ENCODE measurements at places on chromosomes 12 and 14. TPM values are rescaled to one million over a fixed set of nuclear protein-coding genes. Genes with fewer than 3 reads are reported as not detected.

GRCh38 chr14:104657563-104658324, 31.7 kb upstream of the INF2 start:
- no peaks in the 10 kb centered on the region for H3K36me3 ChIP-seq
- no peak for DNase-seq
- no peak overlapping the region for H3K4me3 ChIP-seq
- peaks cover 15% of the 10 kb centered on the region for H3K27me3 ChIP-seq
- no peaks in the 10 kb centered on the region for H3K4me1 ChIP-seq

DNA sequence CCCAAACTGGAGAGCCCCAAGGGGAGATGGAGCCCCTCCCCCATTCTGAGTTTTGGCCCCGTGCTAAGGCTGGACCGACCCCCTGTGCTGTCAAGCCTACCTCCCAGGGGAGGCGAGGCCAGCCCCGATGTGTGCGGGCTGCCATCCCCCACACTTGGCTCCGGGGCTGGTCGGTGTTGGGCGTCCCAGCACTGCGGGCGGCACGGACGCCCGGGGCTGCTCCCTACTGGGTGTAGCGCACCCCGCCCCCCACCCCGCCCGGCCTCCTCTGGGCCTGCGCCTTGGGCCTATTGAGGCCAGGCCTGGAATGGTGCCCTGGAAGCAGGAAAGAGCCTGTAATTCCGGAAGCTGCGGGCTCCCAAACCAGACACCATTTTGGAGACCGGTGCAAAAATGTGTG, 2.6 kb downstream of the DCAF4 start:
- no peak overlapping the region for H3K4me3 ChIP-seq
- no peak overlapping the region for H3K27ac ChIP-seq
- H3K4me1 ChIP-seq, result no peaks in the 10 kb centered on the region
- no peak for DNase-seq

DNA sequence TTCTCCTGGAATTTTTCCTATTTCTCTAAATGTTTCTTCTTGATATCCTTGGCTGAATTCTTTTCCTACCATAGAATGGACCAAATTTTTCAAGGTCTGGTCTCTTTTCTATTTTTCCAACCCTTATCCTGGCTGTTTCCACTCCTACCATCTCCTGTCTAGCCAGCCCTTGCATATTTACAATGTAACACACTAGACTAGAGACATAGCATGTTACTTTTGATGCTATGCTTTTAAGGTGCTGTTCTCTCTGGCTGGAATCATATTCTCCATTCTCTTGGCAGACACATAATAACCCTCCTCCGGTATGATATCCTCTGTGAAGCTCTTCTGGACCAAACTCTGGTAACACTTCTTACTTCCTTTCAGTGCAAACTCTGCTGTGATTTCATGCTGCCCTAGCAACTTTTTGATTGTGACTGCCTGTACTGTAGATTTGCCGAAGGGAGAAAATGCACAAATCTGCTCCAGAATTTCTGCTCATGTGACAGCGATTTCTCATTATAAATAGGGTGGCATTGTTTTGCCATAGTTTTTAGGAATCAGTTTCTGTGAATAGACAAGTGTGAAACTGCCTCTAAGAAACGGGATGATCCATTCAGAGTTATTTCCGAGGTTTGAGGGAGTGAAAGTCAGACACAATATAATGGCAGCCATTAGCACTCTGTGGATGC, 284.4 kb downstream of the MDGA2 start:
- H3K27me3 ChIP-seq, result no peaks in the 10 kb centered on the region
- no peaks in the 10 kb centered on the region for H3K36me3 ChIP-seq
- no peaks in the 10 kb centered on the region for H3K4me1 ChIP-seq
- H3K27ac ChIP-seq, result no peak overlapping the region

GRCh38 chr12:21774358-21775132, at the start of gene KCNJ8:
KCNJ8 (minus strand) TSS chr12:21774706; CDS start chr12:21773616, 1,090 bp downstream.
- H3K27me3 ChIP-seq, result no peaks in the 10 kb centered on the region
- peak within 1 kb of the TSS; percentile 96 for H3K4me3 ChIP-seq
- H3K36me3 ChIP-seq, result no peaks in the 10 kb centered on the region
- peaks cover 2% of the 10 kb centered on the region for H3K4me1 ChIP-seq

GRCh38 chr12:14239935-14240872, 125.3 kb upstream of the ATF7IP start:
- H3K4me3 ChIP-seq, result no peak overlapping the region
- H3K27ac ChIP-seq, result no peak overlapping the region
- no peaks in the 10 kb centered on the region for H3K36me3 ChIP-seq
- peaks cover 4% of the 10 kb centered on the region for H3K4me1 ChIP-seq

DNA sequence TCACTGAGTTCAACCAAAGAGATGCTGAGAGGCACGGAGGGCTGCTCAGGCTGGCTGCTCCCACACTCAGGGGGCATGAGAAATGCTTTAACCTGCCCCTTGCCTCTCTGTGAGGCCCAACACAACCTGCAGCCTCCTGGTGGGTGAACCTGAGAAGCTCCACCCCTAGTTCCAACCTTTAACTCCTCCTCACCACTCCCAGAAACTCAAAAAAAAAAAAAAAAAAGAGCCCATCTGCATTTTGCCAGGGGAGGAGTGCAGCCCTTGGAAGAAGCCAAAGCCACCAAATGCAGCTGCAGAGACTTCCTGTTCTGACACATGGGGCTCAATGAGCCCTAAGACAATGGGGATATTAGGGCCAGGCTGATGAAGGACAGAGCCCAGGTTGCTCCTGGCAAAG, 8.9 kb downstream of the KRT4 start:
- no peak overlapping the region for H3K27ac ChIP-seq
- H3K4me3 ChIP-seq, result no peak overlapping the region
- peaks cover 33% of the 10 kb centered on the region for H3K27me3 ChIP-seq
- DNase-seq, result no peak
- no peaks in the 10 kb centered on the region for H3K4me1 ChIP-seq

- H3K27me3 ChIP-seq, result no peaks in the 10 kb centered on the region
- H3K4me3 ChIP-seq, result no peak overlapping the region
- H3K27ac ChIP-seq, result no peak overlapping the region
- H3K4me1 ChIP-seq, result no peaks in the 10 kb centered on the region
- DNase-seq, result no peak
Observed at GRCh38 chr12:38124247-38125012, 192.1 kb upstream of the ALG10B start.

GRCh38 chr12:30166006-30166795, 382.5 kb upstream of the TMTC1 start:
- no peak overlapping the region for H3K27ac ChIP-seq
- no peak for DNase-seq
- H3K4me3 ChIP-seq, result no peak overlapping the region
- peaks cover 17% of the 10 kb centered on the region for H3K27me3 ChIP-seq
- H3K4me1 ChIP-seq, result no peaks in the 10 kb centered on the region

GRCh38 chr12:43062201-43062895, 472.8 kb upstream of the PRICKLE1 start:
- H3K4me3 ChIP-seq, result no peak overlapping the region
- no peaks in the 10 kb centered on the region for H3K27me3 ChIP-seq
- no peaks in the 10 kb centered on the region for H3K36me3 ChIP-seq

- peaks cover 12% of the 10 kb centered on the region for H3K36me3 ChIP-seq
- peaks cover under 1% of the 10 kb centered on the region for H3K27me3 ChIP-seq
- no peak for DNase-seq
- peaks cover 23% of the 10 kb centered on the region for H3K4me1 ChIP-seq
Observed at GRCh38 chr12:1935242-1935641, 16.8 kb upstream of the CACNA2D4 start.

DNA sequence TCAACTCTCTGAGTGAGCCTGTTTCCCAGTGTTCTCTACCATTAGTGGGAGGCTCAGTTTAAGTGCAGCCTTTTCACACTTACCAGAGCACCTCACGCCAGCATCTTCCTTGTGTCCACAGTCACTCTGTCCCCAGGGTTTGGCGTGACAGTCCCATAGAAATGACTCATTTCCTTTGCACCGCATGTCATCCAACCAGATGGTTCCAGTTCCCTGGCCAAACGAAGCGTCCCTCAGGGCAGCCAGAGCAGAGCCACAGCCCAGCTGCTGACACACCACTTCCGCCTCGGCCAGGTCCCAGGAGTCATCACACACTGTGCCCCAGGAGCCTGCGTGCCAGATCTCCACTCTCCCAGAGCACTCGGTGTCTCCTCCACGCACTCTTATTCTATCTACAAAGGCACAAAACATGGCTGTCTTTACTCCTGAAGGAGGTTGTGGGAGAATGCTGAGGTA, 65.4 kb downstream of the ACSM4 start:
- H3K4me1 ChIP-seq, result no peaks in the 10 kb centered on the region
- H3K27me3 ChIP-seq, result no peaks in the 10 kb centered on the region
- no peak overlapping the region for H3K27ac ChIP-seq

- H3K4me1 ChIP-seq, result peaks cover 63% of the 10 kb centered on the region
- H3K36me3 ChIP-seq, result peaks cover 4% of the 10 kb centered on the region
- no peak for DNase-seq
- no peak overlapping the region for H3K4me3 ChIP-seq
Observed at GRCh38 chr12:120230974-120231315, 30.0 kb upstream of the RPLP0 start.

GRCh38 chr14:65334765-65335410, 77.6 kb upstream of the FUT8 start:
- DNase-seq, result no peak
- peak overlapping the region; percentile 70 for H3K27ac ChIP-seq
- H3K27me3 ChIP-seq, result no peaks in the 10 kb centered on the region
- no peaks in the 10 kb centered on the region for H3K36me3 ChIP-seq

- H3K4me3 ChIP-seq, result no peak overlapping the region
- H3K4me1 ChIP-seq, result peaks cover 20% of the 10 kb centered on the region
- no peaks in the 10 kb centered on the region for H3K36me3 ChIP-seq
- H3K27me3 ChIP-seq, result peaks cover 7% of the 10 kb centered on the region
- no peak overlapping the region for H3K27ac ChIP-seq
Observed at GRCh38 chr12:124762791-124763593, 100.7 kb downstream of the SCARB1 start.

- H3K4me3 ChIP-seq, result no peak overlapping the region
- peaks cover 32% of the 10 kb centered on the region for H3K4me1 ChIP-seq
- no peaks in the 10 kb centered on the region for H3K36me3 ChIP-seq
- peak; percentile 98 for DNase-seq
- peak overlapping the region; percentile 93 for H3K27ac ChIP-seq
Observed at GRCh38 chr14:56339855-56340701, 221.9 kb downstream of the PELI2 start.

- DNase-seq, result no peak
- no peaks in the 10 kb centered on the region for H3K36me3 ChIP-seq
- no peaks in the 10 kb centered on the region for H3K4me1 ChIP-seq
- no peak overlapping the region for H3K27ac ChIP-seq
- H3K27me3 ChIP-seq, result peaks cover 9% of the 10 kb centered on the region
Observed at GRCh38 chr14:52189325-52189724, 78.2 kb upstream of the PTGDR start.

GRCh38 chr14:50371546-50371945, 25.1 kb downstream of the CDKL1 start:
- no peak overlapping the region for H3K27ac ChIP-seq
- DNase-seq, result no peak
- H3K4me3 ChIP-seq, result no peak overlapping the region
- H3K4me1 ChIP-seq, result no peaks in the 10 kb centered on the region
- H3K36me3 ChIP-seq, result no peaks in the 10 kb centered on the region
- no peaks in the 10 kb centered on the region for H3K27me3 ChIP-seq

- H3K4me3 ChIP-seq, result no peak overlapping the region
- no peak overlapping the region for H3K27ac ChIP-seq
- no peaks in the 10 kb centered on the region for H3K27me3 ChIP-seq
- peaks cover 4% of the 10 kb centered on the region for H3K4me1 ChIP-seq
- peak; percentile 47 for DNase-seq
Observed at GRCh38 chr12:26704684-26705460, 128.1 kb downstream of the ITPR2 start.

DNA sequence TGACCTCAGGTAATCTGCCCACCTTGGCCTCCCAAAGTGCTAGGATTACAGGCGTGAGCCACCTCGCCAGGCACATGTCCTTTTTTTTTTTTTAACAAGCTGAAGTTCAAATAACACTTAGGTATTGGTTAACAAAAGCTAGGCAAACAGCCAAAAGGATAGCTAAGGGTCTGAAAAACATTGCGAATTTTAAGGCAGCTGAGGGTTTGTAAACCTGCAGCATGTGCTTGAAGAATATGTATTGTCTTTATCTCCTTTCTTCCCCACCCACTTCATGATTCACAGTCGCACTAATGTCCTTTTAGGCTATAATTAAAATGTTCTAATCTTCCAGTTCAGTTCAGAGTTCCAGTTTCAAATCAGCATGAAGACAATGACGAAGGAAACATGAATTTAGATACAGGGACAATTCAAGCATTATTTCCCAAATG, 30.1 kb upstream of the CERS5 start:
- peaks cover 13% of the 10 kb centered on the region for H3K4me1 ChIP-seq
- no peak for DNase-seq
- H3K4me3 ChIP-seq, result no peak overlapping the region
- H3K27ac ChIP-seq, result peak overlapping the region; percentile 33

DNA sequence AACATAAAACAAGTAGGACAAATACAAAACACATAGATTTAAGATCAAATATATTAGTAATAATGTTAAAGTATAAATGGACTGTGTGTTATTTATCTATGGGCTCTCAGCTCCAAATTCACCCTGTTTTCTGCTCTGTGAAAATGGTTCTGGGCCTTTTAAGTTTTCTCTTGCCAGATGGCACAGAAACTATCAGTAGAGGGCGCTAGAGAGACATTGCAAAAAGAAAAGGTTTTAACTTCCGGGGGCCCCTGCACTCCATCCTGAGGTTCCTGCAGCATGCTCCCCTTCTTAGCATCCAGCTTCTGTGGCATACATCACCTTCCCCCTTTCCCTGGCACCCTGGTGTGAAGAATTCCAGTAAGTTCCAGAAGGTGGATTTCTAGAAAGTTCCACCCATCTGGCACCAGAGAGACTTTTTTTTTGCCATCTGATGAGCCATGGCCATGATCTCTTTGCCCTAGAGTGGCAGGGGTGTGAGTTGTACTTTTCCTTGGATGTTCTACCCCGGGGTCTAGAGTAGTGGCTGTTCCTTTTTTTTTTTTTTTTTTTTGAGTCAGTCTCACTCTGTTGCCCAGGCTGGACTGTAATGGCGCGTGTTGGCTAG, 29.3 kb downstream of the ZCRB1 start:
- DNase-seq, result no peak
- no peaks in the 10 kb centered on the region for H3K36me3 ChIP-seq
- H3K27ac ChIP-seq, result no peak overlapping the region
- H3K27me3 ChIP-seq, result no peaks in the 10 kb centered on the region

- H3K36me3 ChIP-seq, result no peaks in the 10 kb centered on the region
- H3K4me1 ChIP-seq, result peaks cover 7% of the 10 kb centered on the region
- H3K27me3 ChIP-seq, result no peaks in the 10 kb centered on the region
- DNase-seq, result no peak
Observed at GRCh38 chr12:30696103-30696408, 387 bp upstream of the IPO8 start.

SLC10A1 gene
- polyA plus RNA-seq, result not detected

WDR89 gene
- 3.2 TPM for polyA plus RNA-seq

OR6C2 gene
- not detected for polyA plus RNA-seq

TDP1 gene
- polyA plus RNA-seq, result 23.3 TPM

NINJ2 gene
- not detected for polyA plus RNA-seq

ARPC3 gene
- 192 TPM for polyA plus RNA-seq

RTL1 gene
- polyA plus RNA-seq, result not detected

PCED1B gene
- polyA plus RNA-seq, result 2.6 TPM

LRRC43 gene
- polyA plus RNA-seq, result 0.19 TPM

GPR84 gene
- polyA plus RNA-seq, result not detected

TAS2R42 gene
- not detected for polyA plus RNA-seq

NFATC4 gene
- polyA plus RNA-seq, result 35.8 TPM

HOXC12 gene
- polyA plus RNA-seq, result not detected

Data from IMR-90 (cell line).